ENCODE measurements at places on chromosomes 12 and 14.

DNA sequence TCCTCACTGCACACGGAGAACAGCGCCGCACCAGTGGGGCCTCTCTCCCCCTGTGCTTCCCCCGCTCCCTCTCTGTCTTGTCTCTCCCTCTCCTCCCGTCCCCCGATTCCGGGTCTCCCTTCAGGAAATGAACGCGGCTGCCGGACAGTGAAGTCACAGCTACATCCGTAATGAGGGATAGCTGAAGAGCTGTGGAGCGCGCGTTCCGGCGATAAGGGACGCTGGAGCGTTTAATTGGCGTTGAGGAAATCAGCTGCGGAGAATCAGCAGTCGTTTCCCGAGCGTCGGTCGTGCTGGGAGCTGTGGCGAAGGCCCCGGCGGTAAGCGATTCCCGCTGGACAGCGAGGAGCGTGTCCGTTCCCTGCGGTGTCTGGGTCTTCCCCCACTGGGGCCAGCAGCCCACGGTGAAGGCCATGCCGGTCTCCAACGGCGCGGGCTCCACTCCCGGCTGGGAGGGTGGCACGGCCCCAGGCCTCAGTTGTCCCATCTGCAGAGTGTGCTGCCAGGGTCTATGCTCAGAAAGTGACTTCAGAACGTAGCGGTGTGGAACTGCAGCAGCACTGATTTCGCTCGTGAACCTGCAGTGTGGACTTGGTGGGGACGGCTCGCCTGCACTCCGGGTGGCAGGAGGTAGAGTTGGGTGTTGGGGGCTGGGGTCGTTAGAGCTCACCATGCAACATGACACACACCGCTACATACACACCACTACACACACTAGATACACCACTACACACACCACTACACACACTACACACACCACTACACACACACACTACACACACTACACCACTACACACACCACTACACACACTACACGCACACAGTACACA, 10.9 kb downstream of the NOC4L start:
- no peak for ATAC-seq

DNA sequence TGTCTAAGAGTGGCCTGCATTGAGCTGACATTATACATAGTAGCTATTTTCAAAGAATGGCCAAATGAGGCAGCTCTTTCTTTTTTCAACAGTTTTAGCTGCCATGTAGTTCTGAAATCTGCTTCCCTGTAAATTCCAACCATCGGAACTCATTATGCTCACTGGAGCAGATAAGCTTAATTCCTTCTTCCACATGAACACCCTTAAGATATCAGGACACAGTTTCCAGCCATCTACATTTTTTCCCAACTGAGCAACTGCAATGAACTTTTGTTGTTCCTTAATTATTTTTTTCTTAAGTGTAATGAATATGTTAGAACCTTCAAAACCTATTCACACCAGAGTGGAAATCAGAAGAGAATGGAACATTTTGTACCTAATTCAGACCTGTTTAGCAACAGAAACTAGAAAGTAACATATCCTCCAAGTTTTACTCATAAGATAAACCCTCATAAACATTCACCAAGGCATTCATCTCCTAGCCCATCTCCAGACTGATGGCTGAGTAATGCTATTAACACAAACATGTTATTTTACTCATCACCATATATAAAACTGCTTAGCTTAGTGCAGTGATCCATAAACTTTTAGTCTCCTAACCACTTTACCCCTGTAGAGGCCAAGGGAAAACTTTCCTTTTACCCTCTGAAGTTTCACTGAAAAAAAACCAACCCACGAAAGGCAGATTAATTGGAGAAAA, 296.1 kb upstream of the SYT1 start:
- ATAC-seq: no peak

GRCh38 chr12:112927925-112928324, 10.3 kb upstream of the OAS3 start:
- ATAC-seq: no peak

- no peak for ATAC-seq
These were observed 87.8 kb upstream of the PDE3A start for GRCh38 chr12:20280515-20280914.

DNA sequence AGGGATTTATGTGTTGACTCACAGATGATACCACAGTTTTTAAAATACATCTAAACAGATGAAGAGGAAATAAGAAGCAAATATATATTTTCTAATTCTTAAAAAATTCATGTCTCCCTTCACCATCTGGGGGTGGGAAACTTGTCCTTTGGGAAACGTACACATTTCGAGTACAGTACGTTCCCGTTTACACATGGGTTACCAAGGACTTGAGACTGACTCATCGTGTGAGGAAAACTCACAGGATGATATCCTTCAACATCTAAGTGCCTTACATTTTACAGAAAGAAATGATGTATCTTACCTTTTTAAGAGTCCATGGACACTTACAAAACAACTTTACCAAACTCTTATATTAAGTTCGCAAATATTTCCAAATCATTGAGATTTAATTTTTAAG, 16.0 kb upstream of the FBLN5 start:
- no peak for ATAC-seq

DNA sequence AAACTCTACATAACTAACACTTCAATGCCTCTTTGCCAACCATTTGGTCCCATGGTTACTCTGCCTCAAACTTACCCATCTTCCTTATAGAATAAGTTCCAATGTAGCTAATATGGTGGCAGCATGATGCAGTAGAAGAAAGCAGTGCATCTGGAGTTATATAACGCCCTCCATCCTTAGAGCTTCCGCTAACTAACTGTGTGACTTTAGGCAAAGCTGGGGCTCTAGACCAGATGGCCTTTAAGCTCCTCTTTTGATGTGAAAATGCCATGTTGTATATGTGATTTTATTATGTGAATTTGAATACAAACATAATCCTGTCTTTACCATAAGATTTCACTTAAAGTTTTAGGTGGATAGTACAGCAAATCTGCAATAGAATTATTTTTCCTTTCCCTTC, 6.1 kb downstream of the ABCD2 start:
- ATAC-seq: no peak

- peak; percentile 42 for ATAC-seq
These were observed 172.7 kb downstream of the ANO6 start for GRCh38 chr12:45388545-45388944.

DNA sequence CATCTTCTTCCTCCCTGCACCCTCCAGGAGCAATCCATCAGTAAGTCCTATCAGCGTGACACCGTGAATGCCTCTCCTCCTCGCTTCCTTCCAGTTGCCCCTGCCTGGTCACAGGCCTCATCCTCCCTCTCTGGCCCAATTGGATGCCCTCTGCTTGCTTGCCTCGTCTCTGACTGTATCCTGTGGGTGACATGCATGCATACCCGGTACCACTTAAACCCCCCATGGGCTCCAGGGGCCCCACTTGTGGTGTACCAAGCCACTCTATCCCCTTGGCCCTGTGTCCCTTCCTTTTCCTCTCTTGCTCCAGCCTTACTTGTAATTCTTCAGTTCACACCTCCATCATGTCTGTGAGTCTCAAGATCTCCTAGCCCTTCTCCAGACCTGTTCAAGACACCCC, 106.0 kb upstream of the RTL1 start:
- no peak for ATAC-seq

DNA sequence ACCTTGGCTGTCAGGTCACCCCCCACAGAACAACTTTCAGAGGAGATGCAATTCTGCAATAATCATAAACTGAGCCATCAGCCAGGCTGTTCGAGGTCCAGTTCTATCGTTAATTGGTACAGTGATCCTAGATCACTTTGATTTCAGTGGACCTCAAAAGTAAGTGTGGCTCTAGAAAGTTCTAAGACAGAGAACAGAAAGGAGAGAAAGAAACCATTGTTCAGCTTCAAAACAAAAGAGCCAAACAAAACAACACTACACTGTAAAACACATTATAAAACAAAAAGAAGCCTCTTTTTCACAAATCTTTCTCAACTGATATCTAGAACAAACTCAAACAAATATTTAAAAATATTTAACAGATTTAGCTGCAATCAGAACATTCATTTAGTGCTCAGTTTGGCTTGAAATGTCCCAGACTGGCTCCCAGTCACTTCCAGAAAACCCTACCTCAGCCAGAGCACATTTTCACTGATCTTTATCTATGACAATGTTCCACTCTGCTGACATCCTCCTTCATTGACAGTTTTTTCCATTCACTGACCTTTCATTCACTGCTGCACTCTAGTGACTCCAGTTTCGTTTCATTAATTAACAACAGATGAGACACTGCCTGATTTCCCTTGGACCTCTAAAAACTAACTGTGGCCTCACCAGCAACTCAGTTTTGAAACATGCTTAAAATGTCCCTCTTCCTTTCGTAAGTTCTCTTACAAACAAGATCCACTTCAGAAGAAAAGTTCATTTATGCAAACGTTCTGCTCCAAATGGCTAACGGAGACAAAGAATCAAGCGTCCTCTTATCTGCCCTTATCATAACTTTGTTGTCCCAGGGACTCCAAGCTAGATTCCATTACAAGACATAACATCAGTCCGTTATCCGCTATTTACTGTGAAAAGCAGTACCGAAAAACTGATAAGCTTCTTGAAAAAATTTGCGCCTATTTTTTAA, 56.8 kb downstream of the DUSP16 start:
- ATAC-seq: peak; percentile 77

- no peak for ATAC-seq
These were observed 189.3 kb downstream of the KCNA5 start for GRCh38 chr12:5232826-5233500.

DNA sequence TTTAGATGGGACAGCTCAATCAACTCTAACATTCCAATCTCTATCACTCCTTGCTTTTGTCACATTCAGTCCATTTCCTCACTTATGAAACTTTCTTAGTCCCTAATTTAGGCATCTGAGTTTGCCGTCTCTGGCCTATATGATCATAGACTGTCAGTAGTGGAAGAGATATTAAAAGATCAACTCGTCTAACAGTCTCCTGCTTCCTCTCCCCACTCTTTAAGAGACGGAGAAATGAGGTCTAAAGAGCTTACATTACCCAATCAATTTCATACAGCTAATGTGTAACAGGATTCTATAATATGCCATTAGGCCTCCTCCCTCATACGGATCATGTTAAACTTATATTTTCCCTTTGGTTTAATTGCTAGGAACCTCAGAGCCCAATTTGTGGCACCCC, 6.5 kb upstream of the ATP23 start:
- no peak for ATAC-seq

- ATAC-seq: no peak
These were observed 11.5 kb upstream of the PARP11 start for GRCh38 chr12:3884671-3885070.

DNA sequence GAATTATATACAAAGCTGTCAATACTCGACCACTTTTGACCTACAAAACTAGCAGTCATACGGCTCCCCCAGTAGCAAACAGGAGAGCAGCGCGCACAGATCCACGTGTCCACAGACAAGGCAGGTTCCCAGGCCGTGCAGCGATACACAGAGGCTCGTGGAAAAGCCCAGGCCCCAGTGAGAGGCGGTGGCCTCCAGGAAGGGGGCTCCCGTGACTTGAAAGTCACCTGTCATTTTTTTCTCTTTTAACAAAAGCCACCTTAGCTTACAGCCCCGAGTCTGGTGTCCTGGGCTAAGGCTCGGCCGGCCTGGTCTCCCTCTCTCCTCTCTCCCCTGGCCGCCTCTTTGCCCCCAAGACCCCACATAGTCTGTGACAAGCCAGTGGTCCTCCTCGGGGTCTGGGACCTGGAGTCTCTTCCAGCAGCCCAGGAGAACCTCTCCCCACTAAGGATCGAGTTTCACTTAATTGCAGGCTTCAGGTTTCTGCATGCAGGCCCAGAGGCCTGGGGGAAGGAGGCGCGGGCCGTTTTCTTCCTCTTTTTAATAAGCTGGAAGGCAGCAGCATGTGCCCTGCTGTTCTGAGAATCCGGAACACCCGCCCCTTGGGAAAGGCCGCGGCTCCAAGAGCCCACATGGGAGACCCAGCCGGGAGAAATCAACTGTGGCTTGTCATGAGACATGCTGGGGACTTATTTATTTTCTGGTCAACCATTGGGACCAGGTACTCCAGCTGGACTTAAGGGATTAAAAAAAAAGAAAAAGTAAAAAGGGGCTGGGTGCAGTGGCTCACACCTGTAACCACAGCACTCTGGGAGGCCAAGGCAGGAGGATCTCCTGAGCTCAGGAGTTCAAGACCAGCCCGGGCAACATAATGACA, 15.9 kb downstream of the NCOR2 start:
- ATAC-seq: peak; percentile 84

GRCh38 chr12:98144953-98145352, 370.4 kb upstream of the TMPO start:
- ATAC-seq: peak; percentile 74
